ENCODE measurements at places on chromosomes 5 and 9. TPM values are rescaled to one million over a fixed set of nuclear protein-coding genes. Genes with fewer than 3 reads are reported as not detected.

DNA sequence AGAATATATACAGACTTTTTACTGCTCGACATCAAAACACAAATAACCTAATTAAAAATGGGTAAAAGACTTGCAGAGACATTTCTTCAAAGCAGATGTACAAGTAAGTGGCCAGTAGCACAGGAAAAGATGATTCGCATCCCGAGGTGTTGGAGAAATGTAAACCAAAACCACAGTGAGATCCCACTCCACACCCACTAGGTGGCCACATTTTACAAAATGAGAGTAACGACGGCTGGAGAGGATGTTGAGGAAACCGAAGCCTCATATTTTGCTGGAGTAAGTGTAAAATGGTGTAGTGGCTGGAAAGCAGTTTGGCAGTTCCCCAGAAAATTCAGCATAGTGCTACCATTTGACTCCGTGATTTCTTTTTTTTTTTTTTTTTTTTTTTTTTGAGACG lies 21.3 kb upstream of the GBGT1 start:
- DNase-seq, result peak; percentile 77

GRCh38 chr9:108615152-108615551 lies 240.6 kb downstream of the ACTL7B start:
- no peak for DNase-seq

- no peak for DNase-seq
Measured at GRCh38 chr9:93041108-93041802, 17.2 kb upstream of the SUSD3 start.

- DNase-seq, result no peak
Measured at GRCh38 chr9:111484572-111484894, 350 bp upstream of the ECPAS start.

ZNF454 gene
- 0.15 TPM for polyA plus RNA-seq

AFAP1L1 gene
- polyA plus RNA-seq, result 0.89 TPM
